CD4-positive, alpha-beta memory T cell (primary cell): ENCODE measurements at places on chromosomes 1 and 21. TPM values are rescaled to one million over a fixed set of nuclear protein-coding genes. Genes with fewer than 3 reads are reported as not detected.

Gene PADI1
- not detected for total RNA-seq

Gene SPATA17
- not detected for total RNA-seq

Gene ERMAP
- 8.6 TPM for total RNA-seq

- no peak for DNase-seq
- H3K4me3 ChIP-seq: no peak overlapping the region
- no peak overlapping the region for H3K27ac ChIP-seq
- H3K27me3 ChIP-seq: no peaks in the 10 kb centered on the region
- H3K4me1 ChIP-seq: no peaks in the 10 kb centered on the region
These were observed 50.3 kb downstream of the NUP210L start for GRCh38 chr1:154104433-154105082.

- no peaks in the 10 kb centered on the region for H3K36me3 ChIP-seq
- H3K4me1 ChIP-seq: peaks cover 32% of the 10 kb centered on the region
- H3K27me3 ChIP-seq: no peaks in the 10 kb centered on the region
- DNase-seq: no peak
- H3K4me3 ChIP-seq: peak overlapping the region; percentile 96
These were observed 44.6 kb downstream of the ATP1A1 start for GRCh38 chr1:116417678-116418077.

GRCh38 chr1:207925210-207925609, 14.3 kb upstream of the CD34 start:
- H3K4me3 ChIP-seq: no peak overlapping the region
- no peaks in the 10 kb centered on the region for H3K27me3 ChIP-seq
- no peaks in the 10 kb centered on the region for H3K4me1 ChIP-seq
- DNase-seq: no peak
- H3K36me3 ChIP-seq: no peaks in the 10 kb centered on the region
- no peak overlapping the region for H3K27ac ChIP-seq

DNA sequence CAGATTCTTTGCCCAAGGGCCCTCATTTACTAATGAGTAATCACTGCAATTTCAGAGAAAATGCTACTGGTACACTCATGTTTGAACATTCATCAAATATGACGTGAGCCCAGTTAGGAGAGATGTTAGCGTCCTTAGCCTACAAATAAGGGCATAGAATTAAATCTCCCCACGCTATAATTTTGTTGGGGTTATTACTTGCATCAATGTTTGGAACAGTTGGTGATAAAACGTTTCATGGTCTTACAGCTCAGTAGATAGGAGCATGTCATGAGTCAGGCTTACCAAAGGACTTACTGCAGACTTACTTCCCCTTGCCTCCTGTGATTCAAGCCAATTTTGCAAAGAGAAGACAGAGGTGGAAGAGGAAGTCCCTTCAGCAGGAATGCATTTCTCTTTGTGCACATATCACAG, 304.0 kb downstream of the KIF26B start:
- no peak for DNase-seq
- H3K4me3 ChIP-seq: no peak overlapping the region
- no peaks in the 10 kb centered on the region for H3K36me3 ChIP-seq
- H3K27me3 ChIP-seq: no peaks in the 10 kb centered on the region
- no peak overlapping the region for H3K27ac ChIP-seq

- peaks cover 53% of the 10 kb centered on the region for H3K4me1 ChIP-seq
- H3K36me3 ChIP-seq: peaks cover 33% of the 10 kb centered on the region
- H3K27me3 ChIP-seq: no peaks in the 10 kb centered on the region
- H3K4me3 ChIP-seq: peak overlapping the region; percentile 77
These were observed 1.8 kb downstream of the PLEKHO1 start for GRCh38 chr1:150151291-150152181.

Gene LRRN2
- total RNA-seq: not detected

DNA sequence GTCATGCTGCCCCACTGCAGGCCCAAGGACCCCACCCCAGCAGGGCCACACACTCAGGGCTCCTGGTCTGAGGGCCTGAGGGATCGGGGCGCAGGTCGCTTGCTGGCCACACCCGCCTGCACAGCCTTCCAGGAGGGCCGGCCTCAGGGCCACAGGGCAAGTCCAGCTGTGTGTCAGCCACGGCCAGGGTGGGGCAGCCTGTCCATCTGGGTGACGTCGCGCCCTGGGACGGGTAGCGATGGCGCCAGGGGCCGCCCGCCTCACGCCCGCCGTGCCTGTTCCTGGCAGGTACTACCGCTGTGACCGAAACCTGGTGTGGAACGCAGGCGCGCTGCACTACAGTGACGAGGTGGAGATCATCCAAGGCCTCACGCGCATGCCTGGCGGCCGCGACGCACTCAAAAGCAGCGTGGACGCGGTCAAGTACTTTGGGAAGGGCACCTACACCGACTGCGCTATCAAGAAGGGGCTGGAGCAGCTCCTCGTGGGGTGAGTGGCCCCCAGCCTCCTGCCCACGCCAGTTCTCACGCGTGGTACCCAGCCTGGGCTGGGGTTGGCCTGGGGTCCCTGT, 2.5 kb downstream of the COL6A1 start:
- no peak overlapping the region for H3K4me3 ChIP-seq
- no peaks in the 10 kb centered on the region for H3K27me3 ChIP-seq
- no peaks in the 10 kb centered on the region for H3K36me3 ChIP-seq

Gene CFAP141
- not detected for total RNA-seq

DNA sequence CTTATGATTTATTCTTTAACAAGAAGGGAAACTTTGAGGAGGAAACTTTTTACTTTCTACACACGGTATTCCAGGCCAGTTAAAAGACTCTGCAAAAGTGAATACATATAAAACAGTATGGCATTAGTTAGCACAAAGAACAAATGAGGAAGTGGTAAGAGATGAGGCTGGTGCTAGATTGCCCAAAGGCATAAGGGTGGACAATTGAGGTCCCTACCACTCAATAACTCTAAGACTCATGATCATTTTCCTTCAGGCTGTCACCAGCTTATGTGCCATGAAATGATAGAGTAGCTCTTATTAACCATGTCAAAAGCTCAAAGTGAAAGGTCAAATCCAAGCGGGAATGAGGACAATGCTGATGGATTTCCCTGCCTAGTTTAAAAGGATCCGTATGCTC, 124.5 kb downstream of the TBX15 start:
- H3K36me3 ChIP-seq: no peaks in the 10 kb centered on the region
- H3K27me3 ChIP-seq: no peaks in the 10 kb centered on the region
- DNase-seq: no peak
- H3K4me1 ChIP-seq: no peaks in the 10 kb centered on the region
- no peak overlapping the region for H3K4me3 ChIP-seq
- H3K27ac ChIP-seq: no peak overlapping the region

DNA sequence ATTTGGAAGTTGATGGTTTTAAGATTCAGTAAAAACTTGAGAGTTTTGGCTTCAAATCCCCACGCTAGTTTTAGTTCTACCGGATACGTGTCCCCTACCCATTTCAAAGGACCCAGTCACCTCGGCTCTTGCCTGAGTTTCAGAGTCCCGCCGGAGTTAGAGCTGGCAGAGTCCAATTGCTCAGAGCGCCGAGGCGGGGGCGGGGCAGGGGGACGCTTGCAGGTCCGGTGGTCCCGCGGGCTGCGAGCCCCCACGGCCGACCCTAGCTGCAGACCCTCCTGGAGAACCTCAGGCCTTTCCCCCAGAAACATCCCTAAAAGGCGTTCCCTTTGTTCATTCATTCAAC, 765 bp upstream of the VPS45 start:
- H3K27ac ChIP-seq: peak overlapping the region; percentile 65
- H3K4me1 ChIP-seq: peaks cover 30% of the 10 kb centered on the region
- H3K36me3 ChIP-seq: no peaks in the 10 kb centered on the region
- DNase-seq: peak; percentile 9
- peak overlapping the region; percentile 70 for H3K4me3 ChIP-seq

Gene NEGR1
- total RNA-seq: not detected

DNA sequence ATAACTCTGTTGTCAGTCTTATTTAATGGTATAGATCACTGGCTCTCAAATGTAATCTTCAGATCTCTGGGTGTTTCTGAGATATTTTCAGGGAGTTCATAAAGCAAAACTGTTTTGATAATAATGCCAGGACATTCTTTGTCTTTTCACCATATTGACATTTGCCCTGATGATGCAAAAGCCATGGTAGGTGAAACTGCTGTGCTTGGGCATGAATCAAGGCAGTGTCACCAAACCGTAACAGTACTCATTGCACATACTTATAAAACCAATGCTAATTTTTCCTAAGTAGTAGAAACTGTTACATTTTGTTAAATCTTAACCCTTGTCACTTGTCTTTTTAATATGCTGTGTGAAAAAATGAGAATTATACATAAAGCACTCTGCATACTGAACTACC, 76.0 kb downstream of the RPS6KC1 start:
- no peak for DNase-seq
- no peak overlapping the region for H3K27ac ChIP-seq
- no peaks in the 10 kb centered on the region for H3K36me3 ChIP-seq
- H3K4me1 ChIP-seq: no peaks in the 10 kb centered on the region
- H3K27me3 ChIP-seq: no peaks in the 10 kb centered on the region

DNA sequence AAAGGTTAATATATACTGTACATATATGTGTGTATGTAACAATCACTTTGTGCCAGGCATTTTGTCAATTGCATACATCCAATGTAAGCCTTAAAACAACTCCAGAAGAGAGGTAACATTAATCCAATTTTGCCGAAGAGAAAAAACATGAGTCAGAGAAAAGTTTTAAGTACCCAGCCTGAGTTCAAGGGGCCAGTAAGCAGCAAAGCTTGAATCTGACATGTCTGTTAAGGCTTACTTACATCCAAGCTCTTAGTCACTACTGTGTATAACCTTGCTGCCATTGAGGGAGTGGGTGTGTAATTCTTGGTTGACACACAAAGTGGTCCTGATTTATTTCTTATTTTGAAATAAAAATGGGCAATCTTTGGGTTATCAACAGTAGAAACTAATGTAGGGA, 360.4 kb upstream of the LYPLAL1 start:
- no peak overlapping the region for H3K4me3 ChIP-seq
- H3K4me1 ChIP-seq: no peaks in the 10 kb centered on the region
- no peaks in the 10 kb centered on the region for H3K36me3 ChIP-seq
- H3K27me3 ChIP-seq: no peaks in the 10 kb centered on the region
- no peak for DNase-seq

DNA sequence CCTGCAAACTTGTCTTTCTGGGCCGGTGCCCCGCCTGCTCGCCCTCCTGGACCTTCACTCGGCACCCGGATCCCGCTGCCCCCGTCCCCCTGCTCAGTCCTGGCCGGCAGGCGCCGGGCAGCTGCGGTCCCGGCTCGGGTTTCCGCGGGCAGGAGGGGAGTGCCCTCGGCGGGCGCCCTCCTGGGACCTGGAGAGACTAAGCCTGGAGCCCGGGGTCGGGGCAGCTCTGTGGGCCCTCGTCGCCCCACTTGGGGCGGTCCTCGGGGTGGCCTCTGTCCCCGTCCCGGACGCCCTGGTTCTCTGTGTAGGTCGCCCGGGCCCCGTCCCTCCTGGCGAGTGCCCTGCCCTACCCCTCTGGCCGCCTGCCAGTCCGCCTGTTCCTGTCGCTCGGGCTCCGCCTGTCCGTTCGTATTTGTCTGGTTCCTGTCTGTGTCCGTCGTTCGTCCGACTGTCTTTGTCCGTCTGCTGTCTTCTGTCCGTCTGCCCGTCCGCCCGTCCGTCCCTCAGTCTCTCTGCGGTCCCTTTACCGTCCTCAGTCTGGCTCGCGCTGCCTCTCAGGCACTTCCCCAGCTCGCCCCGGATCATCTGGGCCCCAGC, 490 bp downstream of the SERINC2 start:
- H3K4me1 ChIP-seq: peaks cover 12% of the 10 kb centered on the region
- peaks cover 29% of the 10 kb centered on the region for H3K27me3 ChIP-seq
- H3K4me3 ChIP-seq: peak overlapping the region; percentile 49
- DNase-seq: peak; percentile 30
- H3K27ac ChIP-seq: no peak overlapping the region

DNA sequence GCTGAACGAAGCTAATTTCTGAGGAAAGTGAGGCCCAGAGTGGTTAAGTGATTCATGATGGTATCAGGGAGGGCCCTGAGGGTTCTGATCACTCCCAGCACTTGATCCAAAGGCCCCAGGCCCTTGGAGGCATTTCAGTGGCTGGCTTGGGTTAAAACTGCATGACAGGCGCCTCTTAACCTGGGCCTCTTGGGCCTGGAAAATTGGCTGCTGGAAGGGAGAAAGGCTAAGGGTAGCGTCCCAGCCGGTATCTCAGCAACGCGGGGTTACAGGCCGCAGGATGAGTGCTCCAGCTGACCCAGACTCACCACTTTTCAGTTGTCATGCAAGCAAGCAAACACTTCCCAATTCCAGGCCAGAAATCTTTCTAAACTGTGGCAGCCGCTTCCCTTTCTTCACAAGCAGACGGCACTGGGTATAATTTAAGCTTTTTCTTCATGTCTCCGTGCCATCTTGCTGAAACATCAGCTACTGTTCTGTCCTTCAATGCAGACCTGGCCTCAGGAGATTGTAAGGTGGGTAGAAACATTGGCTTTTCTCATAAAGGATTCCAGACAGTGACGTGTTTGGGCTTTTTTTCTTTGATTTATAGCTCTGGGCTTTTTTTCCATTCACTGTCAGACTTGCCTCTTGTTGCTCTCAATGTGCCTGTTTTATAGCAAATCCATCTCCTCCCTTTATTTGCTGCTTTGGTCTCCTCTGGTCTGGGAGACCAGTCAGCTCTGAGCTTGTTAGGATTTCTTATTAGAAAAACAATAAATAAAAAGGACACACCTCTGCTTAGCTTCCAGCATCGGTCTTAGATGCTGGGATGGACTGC, 229.1 kb downstream of the KCNJ6 start:
- H3K4me1 ChIP-seq: no peaks in the 10 kb centered on the region
- DNase-seq: no peak
- no peak overlapping the region for H3K27ac ChIP-seq
- no peak overlapping the region for H3K4me3 ChIP-seq
- no peaks in the 10 kb centered on the region for H3K36me3 ChIP-seq

Gene C21orf91
- total RNA-seq: 80.5 TPM

GRCh38 chr1:34781071-34781843, at the start of gene GJB3:
Gene GJB3 (plus strand): TSS chr1:34781214. CDS start chr1:34784763, 3,549 bp downstream.
- DNase-seq: no peak
- H3K27ac ChIP-seq: no peak within 1 kb of the TSS
- H3K4me1 ChIP-seq: peaks cover 10% of the 10 kb centered on the region

- peaks cover 98% of the 10 kb centered on the region for H3K4me1 ChIP-seq
- no peak for DNase-seq
- no peak overlapping the region for H3K27ac ChIP-seq
- no peak overlapping the region for H3K4me3 ChIP-seq
These were observed 48.5 kb upstream of the ECE1 start for GRCh38 chr1:21338573-21339355.

Gene TIE1
- not detected for total RNA-seq

DNA sequence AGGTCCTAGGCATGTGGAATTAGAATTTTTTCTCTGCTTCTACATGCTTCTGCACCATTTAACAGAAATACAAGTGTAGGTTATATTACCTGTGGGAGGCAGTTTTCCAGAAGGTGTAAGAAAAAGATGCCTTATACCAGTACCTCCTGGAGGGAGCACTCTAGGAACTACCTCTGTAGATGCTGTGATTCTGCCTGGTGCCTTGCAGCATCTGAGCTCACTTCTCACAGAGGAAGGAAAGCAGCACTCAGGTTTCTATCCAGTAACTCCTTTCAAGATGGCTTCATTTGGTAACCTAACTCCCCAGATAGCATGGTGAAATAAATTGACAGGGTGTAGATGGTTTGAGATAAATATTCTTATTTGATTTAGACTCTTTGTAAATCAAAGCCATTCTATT, 50.3 kb downstream of the GIPC2 start:
- no peak for DNase-seq
- no peaks in the 10 kb centered on the region for H3K36me3 ChIP-seq
- H3K4me1 ChIP-seq: no peaks in the 10 kb centered on the region
- H3K27me3 ChIP-seq: no peaks in the 10 kb centered on the region
- H3K4me3 ChIP-seq: no peak overlapping the region
- H3K27ac ChIP-seq: no peak overlapping the region

- H3K27me3 ChIP-seq: no peaks in the 10 kb centered on the region
- H3K4me3 ChIP-seq: no peak overlapping the region
- peaks cover 18% of the 10 kb centered on the region for H3K4me1 ChIP-seq
- no peak overlapping the region for H3K27ac ChIP-seq
- H3K36me3 ChIP-seq: no peaks in the 10 kb centered on the region
These were observed 28.4 kb upstream of the DMRTB1 start for GRCh38 chr1:53430779-53431178.

Gene MPC2
- total RNA-seq: 33.2 TPM

Gene FTCD
- total RNA-seq: 1.7 TPM
